ENCODE measurements at places on chromosomes 1 and 21.

GRCh38 chr1:29673228-29673500 is 436.8 kb downstream of the PTPRU start:
- no peak for DNase-seq

- DNase-seq = no peak
These were observed 5.3 kb downstream of the UTS2 start for GRCh38 chr1:7847599-7847998.

DNA sequence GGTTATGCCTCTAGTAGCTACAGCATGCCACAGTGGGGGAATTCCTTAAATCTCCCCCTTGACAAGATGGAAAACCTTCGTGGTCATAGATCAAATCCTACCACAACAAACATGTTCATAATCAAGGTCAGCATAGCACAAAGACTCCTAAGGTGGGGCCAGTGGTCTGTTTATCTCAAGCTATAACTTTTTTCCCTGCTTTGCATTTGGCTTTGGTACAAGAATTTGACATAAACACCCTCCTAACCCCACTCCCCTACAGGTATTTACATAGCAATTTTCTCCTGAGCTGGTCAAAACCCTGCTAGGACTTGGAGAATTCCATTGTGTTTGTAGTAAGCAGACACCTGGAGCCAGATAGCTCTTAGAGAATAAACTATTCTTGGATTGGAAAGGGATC is 58.5 kb downstream of the HIVEP3 start:
- DNase-seq = peak; percentile 88

DNA sequence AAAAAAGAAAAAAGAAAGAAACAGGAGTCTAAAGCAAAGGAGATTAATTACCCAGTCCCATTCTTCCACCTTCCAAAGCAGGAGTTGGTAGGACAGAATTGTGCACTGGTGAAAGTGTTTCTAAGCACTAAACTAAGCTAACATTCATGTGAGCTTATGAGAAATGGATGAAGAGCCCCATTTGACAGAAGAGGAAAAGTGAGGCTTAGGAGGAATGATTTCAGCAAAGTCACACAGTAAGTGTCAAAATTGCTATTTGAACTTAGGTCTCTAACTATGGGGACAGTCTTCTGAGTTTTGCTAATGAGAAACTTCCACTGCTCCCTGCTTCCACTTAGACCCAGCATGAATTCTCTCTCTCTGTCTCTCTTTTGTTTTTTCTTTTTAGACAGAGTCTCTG is 18.7 kb downstream of the LCK start:
- DNase-seq = no peak

GRCh38 chr21:15034126-15034853 is 30.5 kb downstream of the NRIP1 start:
- no peak for DNase-seq

DNA sequence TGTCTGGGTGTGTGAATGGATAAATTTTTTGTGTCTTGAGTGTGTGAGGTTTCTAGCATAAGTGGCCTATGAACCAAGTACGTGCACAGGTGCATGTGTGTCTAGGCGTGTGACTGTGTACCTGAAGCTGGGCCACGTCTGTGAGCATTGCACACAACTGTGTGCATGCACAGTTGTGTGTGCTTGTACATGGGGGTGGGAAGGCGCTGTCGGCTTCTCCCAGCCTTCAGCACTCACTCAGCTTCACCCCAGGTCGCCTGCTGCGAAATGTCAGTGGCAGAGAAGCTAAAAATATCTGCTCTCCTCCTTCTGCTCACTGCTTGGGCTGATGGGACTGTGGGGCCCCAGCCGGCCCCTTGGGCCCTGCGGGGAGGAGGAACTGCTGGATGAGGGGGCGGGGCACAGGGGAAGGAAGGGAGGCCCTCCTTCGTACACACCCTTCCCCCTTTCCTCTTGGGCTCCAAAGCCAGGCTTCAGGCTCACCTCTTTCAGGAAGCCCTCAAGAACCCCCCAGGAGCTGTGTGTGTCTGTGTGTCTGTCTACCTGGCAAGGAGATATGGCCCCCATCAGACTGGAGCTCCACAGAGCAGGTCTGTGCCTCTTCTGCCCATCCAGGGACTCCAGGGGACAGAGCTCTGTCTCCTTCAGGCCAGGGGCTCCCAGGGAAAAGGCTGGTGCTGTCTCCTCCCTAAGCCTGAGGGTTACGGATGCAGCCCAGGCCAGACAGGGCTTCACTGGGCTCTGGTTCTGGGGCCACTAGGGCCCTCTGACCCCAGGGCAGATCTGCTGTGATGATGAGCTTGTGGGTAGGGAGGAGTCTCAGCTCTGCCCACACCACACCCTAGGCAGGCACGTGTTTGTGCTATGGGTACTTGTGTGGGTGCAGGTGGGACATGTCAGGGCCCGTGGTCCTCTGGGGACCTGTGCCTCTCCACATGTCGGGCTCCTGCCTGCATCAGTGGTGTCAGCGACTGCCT is 35.6 kb upstream of the WASF2 start:
- DNase-seq = peak; percentile 80

DNA sequence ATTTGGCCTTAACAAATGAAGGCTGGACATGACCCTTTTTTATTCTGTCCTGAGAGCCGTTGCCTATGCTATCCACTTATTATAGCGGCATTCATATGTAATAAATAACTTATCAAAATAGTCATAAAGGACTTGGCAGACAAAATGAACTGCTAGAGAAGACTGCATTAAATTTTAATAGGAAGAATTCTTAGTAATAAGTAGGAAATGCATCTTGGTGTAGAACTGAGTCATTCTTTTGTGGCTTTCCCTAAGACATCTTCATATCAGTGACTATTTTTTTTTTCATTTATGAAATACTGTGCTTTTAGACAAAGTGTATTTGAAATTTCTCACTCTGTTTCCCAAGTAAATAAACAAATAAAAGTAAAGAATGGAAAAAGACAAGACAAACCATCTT is 45.6 kb downstream of the PBX1 start:
- DNase-seq = no peak

- DNase-seq = no peak
These were observed 8.2 kb upstream of the TARBP1 start for GRCh38 chr1:234486858-234487840.

DNA sequence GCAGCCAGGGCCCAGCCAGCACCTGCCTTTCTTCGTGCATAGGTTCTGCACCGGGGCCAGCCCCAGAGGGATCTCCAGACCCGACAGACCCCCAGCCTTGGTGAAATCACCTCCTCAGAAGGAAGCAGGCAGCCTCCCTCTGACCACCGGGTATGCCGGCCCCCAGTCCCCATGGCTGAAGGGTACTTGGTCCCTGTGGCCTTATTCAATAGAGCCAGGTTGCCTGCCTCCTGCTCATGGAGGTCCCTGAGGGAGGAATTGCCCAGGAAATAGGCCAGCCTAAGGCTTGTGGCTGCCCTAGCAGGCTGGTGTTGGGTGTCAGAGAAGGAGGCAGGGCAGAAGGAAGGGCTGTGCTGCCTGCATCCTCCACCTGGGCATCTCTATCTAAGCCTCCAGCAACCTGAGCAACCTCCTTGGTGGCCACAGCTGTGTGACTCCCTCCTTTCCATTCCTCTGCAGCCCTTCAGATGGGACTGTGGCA is 338.2 kb upstream of the VAMP3 start:
- DNase-seq = no peak

DNA sequence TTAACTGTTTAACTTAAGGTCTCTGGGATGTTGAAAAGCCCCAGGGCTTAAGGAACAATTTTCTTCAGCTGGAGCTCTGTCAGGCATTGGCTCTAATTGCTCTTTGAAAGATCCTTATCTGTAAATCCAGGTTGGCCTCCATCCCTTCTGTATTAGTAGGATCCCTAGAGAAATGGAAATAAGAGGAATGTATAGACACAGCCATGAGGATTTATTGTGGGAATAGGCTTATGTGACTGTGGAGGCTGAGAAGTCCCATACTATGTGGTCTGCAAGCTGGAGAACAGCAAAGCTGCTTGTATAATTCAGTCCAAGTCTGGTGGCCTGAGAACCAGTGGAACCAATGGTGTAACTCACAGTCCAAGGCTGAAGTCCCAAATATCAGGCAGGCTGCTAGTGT is 47.6 kb upstream of the VAV3 start:
- DNase-seq = no peak

DNA sequence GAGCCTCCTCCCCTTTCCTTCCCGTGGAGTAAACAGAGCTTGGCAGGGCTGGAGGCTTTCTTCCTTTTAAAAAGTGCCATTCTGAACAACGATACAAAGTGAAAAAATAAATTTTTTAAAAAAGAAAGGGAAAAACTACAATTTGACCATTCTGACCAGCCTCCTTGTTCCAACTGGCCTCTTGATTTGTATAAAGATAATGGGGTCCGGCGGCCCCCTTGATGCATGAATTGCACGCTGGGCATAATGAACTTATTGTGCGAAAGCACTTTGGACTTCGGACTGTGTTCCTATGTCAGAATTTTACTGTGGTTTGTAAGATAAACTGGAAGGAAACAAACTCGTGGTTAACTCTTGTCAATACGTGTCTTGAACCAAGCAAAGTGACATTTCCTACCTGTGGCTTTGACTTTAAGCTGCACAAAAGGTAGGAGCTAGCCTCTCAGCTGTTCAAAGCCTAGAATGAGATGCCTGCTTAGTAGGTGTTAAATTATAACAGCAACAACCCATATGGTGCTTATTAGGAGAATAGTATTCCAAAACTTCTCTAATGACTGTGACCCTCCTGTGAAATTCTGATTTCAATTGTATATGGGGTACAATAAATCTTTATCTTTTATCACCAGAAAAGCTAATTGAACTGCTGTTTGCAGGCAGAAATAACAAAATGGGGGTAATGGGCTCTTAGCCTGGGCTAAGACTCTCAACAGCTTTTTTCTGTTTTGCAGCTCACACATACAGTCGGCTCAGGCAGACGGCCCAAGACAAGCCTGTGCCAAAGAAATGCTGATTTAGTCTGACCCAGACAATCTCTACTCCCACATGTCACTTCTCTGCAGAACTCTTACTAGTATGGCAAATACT is 9.3 kb downstream of the IRF2BP2 start:
- DNase-seq = peak; percentile 77

DNA sequence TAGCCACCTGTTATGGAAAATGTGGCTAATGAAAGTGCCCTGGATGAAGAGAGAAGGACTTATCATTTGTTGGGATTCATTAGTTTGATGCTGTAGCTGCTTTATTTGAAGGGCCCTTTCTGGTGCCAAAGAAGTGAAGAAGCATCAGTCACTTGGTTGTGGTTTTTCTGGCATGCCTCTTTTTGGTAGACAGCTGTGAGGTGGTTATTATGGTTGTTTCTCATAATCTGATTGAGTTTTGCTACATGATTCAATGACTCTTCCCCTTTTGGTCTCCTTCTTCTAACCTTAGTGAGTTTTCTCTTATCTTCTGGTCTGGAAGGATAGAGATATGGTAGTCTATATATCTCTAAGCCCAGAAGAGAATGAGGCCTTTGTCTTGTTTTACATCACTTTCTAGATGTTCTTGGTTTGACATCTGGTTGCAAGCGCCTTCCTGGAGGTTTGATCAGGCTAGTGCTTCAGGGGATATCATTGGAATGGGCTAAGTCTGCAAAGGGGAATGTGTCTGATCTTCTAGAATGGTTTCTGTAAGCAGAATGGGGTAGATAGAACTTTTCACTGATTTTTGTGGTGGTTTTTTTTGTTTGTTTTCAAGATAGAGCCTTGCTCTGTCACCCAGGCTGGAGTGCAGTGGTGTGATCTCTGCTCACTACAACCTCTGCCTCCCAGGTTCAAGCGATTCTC is 26.0 kb downstream of the ARID1A start:
- DNase-seq = no peak

DNA sequence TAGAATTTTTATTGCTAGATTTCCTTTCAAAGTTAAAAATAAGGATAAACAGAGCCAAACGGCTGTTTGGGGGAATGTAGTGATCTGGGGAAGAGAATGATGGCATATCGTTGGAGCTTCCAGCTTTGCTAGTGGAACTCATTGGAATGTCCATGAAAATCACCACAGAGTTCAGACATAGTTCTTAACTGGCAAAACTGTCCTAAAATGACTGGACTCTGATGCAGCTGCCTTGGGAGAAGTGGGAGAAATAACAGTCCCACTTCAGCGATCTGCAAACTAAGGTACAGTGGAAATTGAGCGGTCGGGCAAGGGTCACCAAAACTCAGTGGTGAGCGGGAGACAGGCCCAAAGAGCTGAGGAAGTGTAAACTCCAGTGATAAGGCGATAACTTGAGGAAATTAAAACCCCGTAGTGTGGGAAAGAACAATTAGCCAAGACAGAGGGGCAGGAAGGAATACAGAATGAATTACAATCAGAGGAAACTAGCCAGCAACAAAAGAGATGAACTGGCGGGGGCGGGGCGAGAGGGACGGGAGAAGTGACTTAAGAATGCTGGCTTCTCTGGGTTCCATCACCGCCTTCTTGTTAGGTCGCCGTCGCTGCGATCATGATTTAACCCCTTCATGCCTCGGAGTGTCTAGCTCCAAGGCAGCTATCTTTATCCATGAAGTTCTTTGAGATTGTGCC is 89.8 kb upstream of the ARHGAP29 start:
- no peak for DNase-seq

DNA sequence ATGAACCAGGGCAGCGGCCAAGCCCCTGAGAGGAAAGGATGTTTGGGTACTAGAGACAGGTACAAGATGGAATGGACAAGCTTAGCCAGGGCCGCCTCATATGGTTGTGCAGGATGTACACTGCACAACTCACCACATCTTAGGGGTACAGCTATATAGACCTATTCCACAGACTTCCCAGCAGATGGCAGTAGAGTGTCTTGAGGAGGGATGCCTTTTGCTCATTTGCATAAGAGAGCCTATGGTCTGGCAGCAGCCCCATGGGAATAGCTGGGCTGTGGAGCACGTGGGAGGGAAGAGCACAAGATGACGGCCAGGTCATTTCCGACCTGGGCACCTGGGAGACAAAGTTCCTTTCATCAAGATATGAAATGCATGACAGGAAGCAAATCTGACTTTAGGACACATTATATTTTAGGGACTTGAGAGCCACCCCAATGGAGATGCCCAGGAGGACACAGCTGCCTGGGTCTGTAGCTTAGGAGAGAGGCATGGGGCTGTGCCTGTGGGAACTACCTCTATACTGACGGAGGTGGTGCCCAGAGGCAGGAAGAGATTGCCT is 215.5 kb downstream of the KCNJ6 start:
- peak; percentile 93 for DNase-seq

- no peak for DNase-seq
These were observed 135.6 kb upstream of the SYT6 start for GRCh38 chr1:114289306-114289705.

DNA sequence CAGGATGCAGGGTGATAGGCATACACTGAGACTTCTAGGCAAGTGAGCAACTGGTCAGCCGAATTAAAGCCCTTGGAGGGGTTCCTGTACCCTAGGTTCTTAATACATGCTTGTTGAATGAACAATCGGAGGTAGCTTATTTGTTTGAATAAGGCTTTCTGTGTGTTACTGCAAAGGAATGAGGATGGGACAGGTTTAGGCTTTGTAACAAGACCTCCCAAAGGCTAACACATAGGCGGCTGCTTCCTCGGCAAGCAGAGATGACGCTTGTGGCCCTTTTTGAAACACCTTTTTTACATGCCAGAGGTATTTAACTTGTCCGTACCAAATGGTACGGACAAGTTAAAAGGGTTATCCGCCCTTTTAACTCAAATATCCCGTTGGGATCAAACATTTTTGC is 511.6 kb downstream of the KIF26B start:
- no peak for DNase-seq

- no peak for DNase-seq
These were observed 9.6 kb downstream of the ACTRT2 start for GRCh38 chr1:3030663-3031381.
